Breast epithelium (tissue), 4 donors: ENCODE measurements at places on chromosomes 3 and 15.
A peak's percentile ranks its signal among the peaks of the same experiment; 100 is the strongest.

GRCh38 chr3:131976448-131976847 lies 58.4 kb downstream of the CPNE4 start:
- DNase-seq = no peak

- DNase-seq = no peak
These were observed 15.8 kb downstream of the ST3GAL6 start for GRCh38 chr3:98778852-98779413.

GRCh38 chr3:100022506-100022905 lies 91.8 kb downstream of the FILIP1L start:
- DNase-seq = no peak

DNA sequence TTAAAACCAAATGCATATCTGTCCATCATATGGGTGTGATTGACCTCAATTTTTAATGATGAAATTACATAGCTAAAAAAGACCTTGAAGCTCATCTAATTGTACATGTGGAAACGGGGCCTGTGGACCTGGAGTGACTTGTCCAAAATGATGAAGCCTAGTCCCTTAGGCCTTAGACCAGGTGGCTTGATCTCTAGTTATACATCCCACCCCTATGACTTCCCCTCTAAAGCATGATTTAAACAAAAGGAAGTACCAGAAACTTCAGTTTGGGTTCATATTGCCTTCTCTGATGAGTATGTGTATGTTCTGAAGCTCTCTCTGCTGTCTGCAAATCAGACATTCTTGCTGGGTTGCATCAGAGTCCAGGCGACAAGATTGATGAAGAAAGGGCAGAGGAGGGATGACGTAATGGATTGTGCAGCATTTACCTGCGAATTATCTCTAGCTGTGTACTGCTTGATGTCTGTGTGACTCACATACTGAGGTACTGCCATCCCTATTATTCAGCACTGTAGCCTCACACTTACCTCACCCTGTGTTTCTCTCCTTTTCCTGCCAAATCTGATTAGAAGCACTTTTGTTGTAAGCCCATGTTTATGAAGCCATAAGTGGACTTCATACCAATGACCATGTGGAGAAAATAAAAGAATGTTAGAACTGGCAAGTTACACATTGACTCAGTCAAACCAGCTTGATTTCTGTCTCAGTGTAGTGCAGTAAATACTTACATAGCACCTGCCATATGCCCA lies 111.5 kb downstream of the FILIP1L start:
- DNase-seq = peak; percentile 34

GRCh38 chr3:197675951-197676350 lies 60.8 kb downstream of the RUBCN start:
- no peak for DNase-seq

- DNase-seq = no peak
These were observed 47.0 kb downstream of the ZNF445 start for GRCh38 chr3:44430466-44430865.

DNA sequence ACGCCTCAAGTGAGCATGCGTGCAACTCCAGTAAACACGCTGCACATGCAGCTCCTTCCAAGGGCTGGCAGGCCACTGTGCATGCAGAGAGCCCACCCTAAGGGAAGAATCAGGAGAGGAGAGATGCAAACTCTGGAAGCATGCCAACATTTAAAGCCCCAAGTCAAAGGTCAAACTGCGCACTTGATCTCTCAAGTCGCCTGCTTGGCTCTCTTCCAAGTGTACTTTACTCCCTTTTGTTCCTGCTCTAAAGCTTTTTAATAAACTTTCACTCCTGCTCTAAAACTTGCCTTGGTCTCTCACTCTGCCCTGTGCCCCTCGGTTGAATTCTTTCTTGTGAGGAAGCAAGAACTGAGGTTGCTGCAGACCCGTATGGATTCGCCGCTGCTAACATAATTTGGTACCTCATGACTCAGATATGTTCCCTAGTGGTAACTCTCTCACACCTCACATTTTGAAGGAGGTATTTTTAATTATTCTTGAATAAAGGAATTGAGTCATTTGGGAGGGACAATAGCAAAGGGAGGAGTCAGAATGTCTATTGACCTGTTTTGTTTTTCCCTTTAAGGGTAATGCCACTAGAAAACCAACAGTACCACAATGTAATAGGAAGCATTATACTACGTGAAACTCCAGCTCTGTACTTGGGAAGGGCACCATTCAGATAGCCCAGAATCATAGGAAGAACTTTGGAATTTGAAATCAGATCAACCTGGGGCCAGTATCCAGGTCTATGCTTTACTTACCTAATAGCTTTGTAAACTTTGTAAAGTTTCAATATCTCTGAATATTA lies 19.6 kb upstream of the DGKG start:
- no peak for DNase-seq

- no peak for DNase-seq
These were observed 23.4 kb downstream of the GOLIM4 start for GRCh38 chr3:168072323-168072650.

GRCh38 chr3:27659279-27660021 lies 62.7 kb downstream of the EOMES start:
- DNase-seq = peak; percentile 58

- no peak for DNase-seq
These were observed 47.9 kb downstream of the CDC25A start for GRCh38 chr3:48140336-48140757.

DNA sequence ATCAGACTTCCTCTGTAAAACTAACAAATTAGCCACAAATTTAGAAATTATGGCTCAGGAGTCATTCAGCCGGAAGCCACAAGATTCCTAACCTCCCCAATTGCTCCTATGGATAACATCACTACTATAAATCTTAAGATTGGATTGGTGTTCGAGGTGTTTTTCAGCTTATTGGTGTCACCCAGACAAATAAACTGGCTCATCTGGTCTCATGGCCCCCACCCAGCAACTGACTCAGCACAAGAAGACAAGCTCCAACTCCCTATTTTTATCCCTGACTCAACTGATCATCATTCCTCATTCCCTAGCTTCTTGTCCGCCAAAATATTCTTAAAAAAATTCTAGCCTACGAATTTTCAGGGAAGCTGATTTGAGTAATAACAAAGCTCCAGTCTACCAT lies 135.1 kb upstream of the STRIT1 start:
- no peak for DNase-seq

- no peak for DNase-seq
These were observed 348.6 kb upstream of the CDIN1 start for GRCh38 chr15:36230776-36231175.
